ENCODE measurements at places on chromosomes 7 and 10.

GRCh38 chr10:50452603-50453002 lies 171.2 kb downstream of the SGMS1 start:
- no peak for DNase-seq

GRCh38 chr7:6612819-6613218 lies 2.6 kb upstream of the ZNF853 start:
- DNase-seq = no peak

- peak; percentile 34 for DNase-seq
Measured at GRCh38 chr7:81560708-81561107, 209.1 kb downstream of the HGF start.

GRCh38 chr10:30445711-30446110 lies 11.7 kb downstream of the MAP3K8 start:
- DNase-seq = peak; percentile 68

DNA sequence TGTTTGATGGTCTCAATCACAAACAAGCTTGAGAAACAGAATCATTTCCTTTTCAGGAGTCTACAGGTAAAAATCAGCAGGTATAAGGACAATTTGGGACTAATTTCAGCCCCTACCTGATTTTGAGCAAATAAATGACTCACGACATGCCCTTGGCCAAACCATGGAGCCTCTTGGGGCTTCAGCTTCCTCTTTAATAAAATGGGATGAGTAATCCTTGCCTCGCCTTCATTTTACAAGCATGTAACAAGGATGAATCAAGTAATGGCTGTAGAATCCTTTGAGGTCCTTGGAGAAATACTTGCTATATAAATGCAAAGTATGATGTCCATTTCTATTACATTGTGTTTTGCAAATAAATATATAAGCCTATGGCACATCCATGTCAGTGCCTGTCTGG lies 212.8 kb upstream of the PODXL start:
- DNase-seq = peak; percentile 8

- no peak for DNase-seq
Measured at GRCh38 chr7:125618516-125618915, 688.9 kb upstream of the POT1 start.

- no peak for DNase-seq
Measured at GRCh38 chr10:91713461-91714072, 80.7 kb upstream of the PPP1R3C start.

- no peak for DNase-seq
Measured at GRCh38 chr7:133955208-133955607, 171.9 kb upstream of the LRGUK start.

GRCh38 chr7:111744501-111745155 lies 182.3 kb upstream of the IMMP2L start:
- peak; percentile 80 for DNase-seq

DNA sequence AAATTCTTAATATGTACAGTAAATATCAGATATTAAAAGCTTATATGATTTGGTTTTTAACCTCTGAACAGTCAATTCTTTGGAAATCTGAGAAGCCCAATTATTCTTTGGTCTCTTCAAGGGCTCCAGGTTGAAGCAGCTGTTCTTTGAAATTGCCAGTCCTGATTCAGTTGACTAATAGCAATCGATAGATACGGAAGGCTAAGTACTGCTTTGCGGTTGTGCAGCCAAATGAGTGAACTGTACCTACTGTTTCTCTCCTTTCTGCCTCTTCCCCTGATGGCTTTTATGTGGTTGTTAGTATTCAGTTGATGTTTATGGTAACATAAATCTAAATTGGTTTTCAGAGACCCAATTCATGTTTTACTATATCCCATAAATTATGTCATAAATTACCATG lies 103.1 kb upstream of the RPA3 start:
- no peak for DNase-seq

DNA sequence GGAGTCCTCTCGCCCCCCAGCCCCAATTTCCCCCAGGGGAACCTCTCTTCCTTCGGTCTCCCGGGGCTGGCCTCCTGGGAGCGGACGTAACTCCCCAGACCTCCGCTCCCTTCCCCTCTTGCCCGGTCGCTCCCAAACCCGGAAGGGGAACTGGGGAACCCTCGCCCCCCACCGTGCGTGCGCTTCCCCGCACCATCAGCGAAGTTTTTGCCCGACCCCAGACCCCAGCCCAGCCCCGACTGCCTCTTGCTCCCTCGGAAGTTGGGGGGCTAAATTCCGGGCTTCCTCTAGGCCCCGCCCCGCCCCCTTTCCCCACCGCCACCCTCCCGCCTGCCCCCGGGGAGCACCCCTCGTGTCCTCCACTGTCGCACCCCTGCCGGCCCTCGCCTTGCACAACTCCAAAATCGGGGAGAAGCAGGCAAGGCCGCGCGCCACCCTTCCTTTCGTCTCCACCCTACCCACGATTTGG lies 436 bp downstream of the GNB2 start:
- DNase-seq = peak; percentile 38
